ENCODE measurements at places on chromosomes 2 and 18. TPM values are rescaled to one million over a fixed set of nuclear protein-coding genes. Genes with fewer than 3 reads are reported as not detected.

DNA sequence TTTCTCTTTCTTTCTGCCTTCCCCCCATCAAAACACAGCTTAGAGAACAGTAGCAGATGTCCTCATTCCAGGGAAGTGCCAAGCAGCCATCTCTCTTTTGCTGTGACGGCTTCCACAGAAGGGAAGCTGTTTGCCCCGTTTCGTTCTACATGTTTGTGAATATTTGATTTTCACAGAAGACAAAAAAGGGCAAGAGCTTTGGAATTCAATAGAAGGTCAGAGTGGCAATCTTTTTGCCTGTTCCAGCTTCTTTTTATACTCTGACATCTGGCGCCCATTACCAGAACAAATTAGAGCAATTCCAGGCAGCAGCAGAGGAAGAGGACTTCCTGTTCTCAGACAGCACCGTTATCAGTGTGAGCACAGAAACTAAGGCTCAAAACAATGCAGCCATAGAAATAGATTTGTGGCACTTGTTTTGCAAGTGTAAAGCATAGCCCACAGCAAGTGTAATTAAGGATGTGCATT lies 79.0 kb upstream of the CDH19 start:
- DNase-seq: no peak

DNA sequence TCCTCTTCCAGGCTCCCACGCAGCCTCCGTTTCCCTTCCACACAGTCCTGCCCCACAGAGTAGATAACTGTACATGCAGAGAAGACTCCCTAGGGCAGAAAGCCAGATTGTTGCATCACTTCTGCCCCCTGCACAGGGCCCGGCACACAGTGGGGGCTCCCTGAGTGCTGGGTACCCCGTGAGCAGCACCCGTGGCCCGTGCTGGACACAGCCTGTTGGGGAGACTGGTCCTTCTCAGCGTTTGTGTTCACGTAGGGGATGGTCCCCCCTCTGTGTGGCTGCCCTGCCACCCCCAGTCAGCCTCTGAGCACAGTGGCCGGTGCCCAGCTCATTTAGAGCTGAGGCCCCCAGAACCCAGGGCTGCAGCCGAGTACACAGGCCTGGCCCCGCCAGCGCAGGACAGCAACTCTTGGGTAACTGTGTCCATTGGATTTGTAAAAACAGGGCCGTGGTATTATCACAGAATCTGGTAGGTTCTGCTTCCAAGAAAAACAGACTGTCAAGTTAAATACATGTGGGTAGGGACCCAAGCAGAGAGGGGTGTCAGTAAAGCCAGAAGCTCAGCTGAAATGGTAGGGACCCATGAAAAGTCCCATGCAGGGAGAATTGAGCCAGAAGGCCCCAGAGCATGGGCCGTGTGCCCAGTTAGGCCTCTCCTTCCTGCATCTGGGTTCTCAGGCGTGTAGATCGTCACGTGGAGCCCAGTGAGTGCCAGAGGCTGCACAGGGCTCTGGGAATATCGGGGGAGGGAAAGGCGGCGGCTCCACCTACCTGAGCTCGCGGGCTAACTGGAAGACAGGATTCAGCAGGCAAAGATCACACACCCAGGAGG lies 257.3 kb downstream of the ATAD2B start:
- DNase-seq: peak; percentile 15

DNA sequence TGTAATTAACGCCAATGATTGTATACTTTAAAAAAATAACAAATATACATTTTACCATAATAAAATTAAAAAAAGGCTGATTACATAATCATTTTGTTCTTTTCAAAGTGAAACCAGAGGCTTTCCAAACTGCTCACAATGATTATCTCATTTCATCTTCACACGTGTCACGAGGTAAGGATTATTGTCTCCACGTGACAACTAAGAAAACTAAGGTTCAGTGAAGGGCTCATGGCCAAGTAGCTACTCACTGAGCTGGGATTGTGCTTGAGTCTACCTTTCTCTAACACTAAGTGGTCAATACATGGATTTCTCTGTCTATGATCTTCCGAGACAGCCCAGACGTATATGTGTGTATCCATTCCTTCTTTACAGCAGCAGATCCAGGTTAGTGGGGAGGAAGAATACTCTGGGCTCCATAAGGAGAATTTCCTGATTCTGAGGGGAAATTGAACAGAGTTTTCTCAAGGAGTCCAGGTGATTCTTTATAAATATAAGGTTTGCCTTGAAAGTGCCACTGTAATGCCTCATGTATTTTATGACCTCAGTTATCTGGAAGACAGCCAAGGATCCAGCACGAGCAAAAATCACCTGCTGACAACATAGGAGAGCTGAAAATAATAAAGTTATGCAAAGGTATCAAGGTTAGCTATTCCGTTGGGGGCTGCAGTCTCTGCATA lies 25.6 kb upstream of the ACSL3 start:
- DNase-seq: peak; percentile 51

The LHCGR gene
- total RNA-seq: not detected

DNA sequence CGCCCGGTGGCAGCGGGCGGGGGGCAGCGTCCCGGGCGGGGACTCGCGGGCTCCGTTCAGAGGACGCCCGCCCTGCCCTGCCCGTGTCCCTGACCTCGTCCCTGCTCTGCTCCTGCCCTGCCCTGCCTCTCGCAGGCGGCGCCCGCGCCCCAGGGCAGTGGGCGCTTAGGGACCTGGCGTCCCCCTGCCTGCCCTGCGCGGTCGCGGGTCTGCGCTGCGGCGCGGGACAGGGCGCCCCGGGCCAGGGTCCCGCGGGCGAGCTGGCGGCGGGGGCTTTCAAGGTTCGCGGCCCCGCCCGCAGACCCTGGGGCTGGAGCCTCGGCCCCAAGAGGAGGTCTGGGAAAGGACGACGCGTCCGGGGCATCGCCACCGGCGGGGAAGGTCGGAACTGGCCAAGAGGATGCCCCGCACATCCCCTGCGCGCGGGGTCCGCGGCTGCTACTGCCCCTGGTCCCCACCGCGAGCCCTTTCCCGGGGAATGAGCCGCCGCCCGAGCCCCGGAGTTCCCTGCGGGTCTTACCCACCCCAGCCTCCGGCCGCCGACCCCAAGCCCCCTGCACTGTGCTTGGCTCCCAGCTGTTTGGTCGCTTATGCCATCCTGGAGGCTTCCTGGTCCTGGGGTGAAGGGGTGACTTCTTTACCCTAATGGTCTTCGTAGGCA lies 679 bp downstream of the RNF144A start:
- no peak for DNase-seq

The VWC2L gene
- total RNA-seq: not detected

The CRYBA2 gene
- total RNA-seq: not detected

DNA sequence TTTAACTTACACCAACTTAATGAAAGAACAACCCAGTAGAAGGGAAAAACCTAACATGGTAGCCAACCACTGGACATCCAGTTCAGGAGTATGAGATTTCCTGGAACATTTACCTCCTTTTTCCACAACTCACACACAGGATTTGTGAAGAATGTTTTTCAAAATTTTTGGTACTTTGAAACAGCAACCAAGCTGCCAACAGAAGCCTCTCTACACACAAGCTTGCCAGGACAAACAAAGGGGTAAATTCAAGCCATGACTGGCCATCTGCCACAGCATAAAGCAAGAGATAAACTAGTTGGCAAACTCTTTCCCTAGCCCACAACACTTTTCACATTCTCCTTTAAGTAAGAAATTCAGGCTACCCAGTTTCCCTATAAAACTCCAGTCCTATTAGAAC lies 21.4 kb downstream of the MGAT4A start:
- no peak for DNase-seq

- DNase-seq: no peak
These were observed 37.4 kb upstream of the RPL31 start for GRCh38 chr2:100964681-100965169.

DNA sequence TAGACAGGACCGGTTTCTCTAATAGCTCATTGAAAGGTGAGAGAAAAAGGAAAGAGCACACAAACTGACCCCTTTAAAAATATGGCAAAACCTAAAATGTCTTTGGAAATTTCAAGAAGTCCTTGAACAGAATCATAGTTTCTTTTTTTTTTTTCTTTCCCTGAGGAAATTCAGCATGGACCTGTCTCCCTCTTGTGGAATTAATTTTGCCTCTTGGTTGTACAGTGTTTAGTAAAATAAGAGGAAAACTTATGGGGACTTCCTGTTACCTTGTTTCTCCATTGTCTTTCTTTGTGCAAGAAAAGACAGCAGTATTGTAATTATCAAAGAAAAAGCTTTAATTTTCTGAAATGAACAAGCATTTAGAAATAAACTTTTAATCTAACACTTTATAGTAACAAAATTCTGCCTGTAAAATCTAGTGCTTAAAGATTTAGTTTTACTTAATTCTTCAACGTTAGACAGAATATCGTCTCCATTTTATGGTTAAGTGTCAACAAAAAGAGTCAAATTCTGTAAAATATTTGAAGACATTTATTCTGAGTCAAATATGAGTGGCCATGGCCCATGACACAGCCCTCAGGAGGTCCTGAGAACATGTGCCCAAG lies 176.3 kb upstream of the NABP1 start:
- DNase-seq: peak; percentile 38

The EMILIN1 gene
- 1.1 TPM for total RNA-seq

The ANO7 gene
- total RNA-seq: 4.1 TPM

The ALPG gene
- total RNA-seq: not detected

- DNase-seq: no peak
These were observed 105.9 kb upstream of the RBBP8 start for GRCh38 chr18:22827216-22827615.

- DNase-seq: peak; percentile 50
These were observed 196.9 kb downstream of the MYCN start for GRCh38 chr2:16137080-16137755.

GRCh38 chr2:213475433-213475832 lies 191.2 kb downstream of the SPAG16 start:
- DNase-seq: no peak

GRCh38 chr18:79502782-79503181 lies 107.1 kb downstream of the NFATC1 start:
- no peak for DNase-seq

DNA sequence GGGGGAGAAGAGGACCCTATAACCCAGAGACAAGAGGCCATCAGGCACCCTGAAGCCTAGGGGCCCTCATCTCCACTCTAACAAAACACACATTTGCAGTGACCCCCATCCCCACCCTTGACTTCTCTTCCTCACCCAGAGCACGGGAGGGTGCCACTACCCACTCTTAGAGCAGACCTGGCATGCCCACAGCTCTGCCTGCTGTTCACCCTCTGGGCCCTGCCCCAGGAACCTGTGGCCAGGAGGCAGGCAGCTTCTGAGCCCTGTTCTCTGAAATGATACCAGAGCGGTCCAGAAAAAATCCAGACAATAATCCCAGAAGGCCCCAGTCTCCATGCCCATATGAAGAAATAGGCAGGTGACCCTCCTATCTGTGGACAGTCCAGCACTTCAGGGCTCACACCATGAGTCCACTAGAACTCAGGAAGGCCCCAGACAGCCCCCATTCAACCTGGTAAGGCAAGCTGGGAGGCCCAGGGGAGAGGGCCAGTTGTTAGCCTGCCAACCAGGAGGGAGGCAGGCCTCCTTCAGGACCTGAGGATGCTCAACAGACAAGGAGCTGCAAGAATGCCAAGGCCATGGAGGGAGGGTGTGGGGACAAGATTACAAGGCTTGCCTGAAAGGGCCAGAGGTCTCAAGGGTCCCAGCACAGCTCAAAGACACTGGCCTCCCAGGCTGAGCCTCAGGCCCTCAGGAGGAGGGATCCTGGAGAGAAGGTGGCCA lies 75.0 kb downstream of the TNS1 start:
- no peak for DNase-seq

- no peak for DNase-seq
These were observed 1652.4 kb upstream of the TMEFF2 start for GRCh38 chr2:193847130-193847529.

GRCh38 chr2:112605926-112606325 lies 21.5 kb downstream of the CHCHD5 start:
- no peak for DNase-seq

DNA sequence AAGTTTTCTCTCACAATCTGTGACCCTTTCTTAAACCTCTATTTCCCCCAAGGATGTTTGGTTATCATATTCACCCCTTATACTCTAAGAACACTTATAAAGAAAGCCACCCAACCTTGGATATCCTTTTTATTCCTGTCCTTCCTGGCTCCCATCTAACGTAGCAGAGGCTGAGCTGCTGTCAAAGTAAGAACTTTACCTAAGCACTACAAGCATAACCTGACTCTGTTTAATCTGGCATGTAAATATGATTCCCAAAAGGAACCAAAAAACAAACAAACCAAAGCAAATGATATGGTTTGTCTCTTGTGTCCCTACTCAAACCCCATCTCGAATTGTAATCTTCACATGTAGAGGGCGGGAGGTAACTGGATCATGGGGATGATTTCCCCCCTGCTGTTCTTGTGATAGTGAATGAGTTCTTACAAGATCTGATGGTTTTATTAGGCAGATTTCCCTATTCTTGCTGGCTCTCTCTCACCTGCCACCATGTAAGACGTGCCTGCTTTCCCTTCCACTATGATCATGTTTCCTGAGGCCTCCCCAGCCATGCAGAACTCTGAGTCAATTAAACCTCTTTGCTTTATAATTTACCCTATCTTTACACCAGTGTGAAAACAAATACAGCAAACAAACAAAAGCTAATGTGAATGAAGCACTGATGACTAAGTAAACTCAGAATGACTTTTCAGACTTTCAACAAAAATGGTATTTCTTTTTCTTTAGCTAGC lies 72.7 kb upstream of the SPOPL start:
- no peak for DNase-seq

DNA sequence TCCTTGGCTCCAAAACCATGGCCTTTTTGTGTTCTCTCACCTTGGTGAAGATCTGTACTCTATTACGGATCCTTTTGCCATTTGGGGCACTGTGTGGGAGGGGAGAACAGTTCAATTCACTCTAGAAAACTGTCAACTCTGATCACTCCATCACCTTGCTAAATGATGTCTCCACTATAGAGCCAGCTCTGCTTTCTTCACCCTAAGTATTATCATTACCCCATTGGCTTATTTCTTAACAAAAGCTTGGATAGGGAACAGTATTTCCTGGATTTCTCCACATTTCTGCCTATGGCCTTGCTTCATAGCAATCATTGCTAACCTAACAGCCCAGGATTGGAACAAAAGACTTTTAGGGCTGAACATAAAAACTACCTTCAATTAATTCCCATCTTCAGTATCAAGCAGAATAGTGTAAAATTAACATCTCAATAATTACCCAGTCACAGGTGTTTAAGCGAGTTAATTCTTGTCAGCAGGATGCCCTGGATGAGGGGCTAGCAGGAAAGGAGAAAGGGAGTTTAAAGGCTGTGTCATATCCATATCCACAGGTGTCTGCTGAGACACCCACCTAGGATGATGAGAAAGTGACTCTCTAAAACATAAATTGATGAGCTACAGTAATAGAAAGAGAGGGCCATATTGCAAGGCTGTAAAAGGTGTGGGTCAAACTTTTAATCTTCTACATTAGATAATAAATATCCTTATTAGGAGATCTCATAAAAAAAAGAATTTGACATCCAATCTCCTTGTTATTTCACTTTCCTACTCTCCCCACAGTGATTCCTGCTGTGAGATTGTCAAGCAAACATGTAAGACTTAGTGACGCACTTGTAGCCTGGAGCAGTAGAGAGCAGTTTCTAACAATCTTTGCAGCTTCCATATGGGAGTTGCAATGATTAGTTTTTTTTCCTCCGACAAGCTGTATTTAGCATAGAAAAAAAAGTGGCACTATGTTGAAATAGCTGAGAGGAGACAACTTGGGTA lies 589.5 kb upstream of the NXPH2 start:
- DNase-seq: no peak
